ENCODE measurements at places on chromosomes 3 and 15.
A peak's percentile ranks its signal among the peaks of the same experiment; 100 is the strongest.

DNA sequence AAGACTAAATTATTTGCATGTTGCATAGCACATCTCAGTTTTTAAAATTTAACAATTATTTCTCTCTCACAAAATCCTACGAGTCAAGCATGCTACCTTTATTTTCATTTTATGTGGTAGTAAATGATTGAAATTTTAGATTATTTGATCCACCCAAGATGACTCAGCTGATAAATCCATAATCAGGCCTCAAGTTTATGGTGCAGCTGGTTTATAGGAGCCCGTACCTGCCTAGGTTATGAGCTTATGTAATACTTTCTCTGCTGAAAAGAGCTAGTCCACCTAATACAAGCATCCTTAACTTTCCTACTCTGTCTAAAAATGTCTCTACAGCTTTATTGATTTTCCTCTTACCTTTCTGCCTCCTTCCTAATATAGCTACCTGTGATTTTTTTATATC, 41.2 kb downstream of the SLC2A2 start:
- DNase-seq: no peak

DNA sequence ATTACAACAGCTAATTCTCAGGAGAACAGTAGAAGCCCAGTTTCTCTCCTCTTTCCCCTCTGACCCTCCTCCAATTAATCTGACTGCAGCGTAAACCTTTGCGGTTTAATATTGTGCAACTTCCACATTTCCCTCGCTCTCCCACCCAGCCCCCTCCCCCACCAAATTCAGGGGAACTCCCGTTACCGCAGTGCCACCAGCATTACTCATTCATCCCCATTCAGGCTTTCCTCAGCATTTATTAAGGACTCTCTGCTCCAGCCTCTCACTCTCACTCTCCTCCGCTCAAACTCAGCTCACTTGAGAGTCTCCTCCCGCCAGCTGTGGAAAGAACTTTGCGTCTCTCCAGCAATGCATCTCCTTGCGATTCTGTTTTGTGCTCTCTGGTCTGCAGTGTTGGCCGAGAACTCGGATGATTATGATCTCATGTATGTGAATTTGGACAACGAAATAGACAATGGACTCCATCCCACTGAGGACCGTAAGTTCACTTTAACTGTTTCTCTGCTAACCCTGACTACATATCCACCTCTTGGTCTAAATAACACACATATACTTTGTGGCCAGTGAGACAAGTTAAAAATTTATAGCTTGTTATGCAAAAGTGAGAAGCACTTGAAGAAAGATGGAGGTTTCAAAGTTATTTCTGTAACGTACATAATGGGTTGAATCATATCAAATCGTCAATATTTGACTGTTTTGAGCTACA, at the start of gene PTX3:
Gene PTX3, plus strand, starts transcription at position 268 of the 709 bp plus-strand sequence. Its CDS starts 84 bp downstream, at position 352.
- DNase-seq: peak; percentile 30

- no peak for DNase-seq
Observed at GRCh38 chr3:64295594-64295993, 70.3 kb upstream of the PRICKLE2 start.

DNA sequence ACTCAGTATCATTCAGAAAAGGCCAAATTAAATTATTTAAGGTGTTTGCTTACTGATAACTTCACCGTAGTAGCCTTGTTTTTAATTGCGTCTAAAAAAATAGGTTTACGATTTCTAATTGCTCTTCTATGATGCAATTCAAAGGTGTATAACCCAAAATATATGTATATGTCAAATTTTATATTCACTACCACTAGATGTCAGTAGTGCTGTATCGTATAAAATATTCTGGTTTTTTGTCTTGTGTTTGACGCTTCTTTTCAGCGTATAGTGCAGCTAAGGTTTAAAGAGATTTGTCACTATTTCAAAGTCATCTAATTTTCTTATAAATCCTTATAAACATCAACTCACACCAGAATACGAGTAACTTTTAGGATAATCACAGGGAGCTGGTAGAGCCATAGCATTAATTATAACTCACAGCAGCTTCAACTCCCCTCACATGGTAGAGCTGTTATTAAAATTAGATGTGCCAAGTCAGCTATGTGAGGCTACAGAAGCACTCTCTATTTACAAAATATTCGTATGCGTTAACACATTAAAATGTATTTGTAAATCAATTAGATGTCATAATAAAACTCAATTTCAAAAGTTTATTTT, 3.5 kb downstream of the PFN2 start:
- no peak for DNase-seq

- DNase-seq: no peak
Observed at GRCh38 chr3:176971613-176972174, 225.6 kb downstream of the TBL1XR1 start.

GRCh38 chr15:55868707-55869106, 124.7 kb downstream of the NEDD4 start:
- no peak for DNase-seq

- no peak for DNase-seq
Observed at GRCh38 chr3:15673536-15673935, 72.0 kb downstream of the BTD start.
